ENCODE measurements at places on chromosomes 7 and 10.

GRCh38 chr10:59705931-59706330, 3.7 kb downstream of the SLC16A9 start:
- no peak for DNase-seq

- DNase-seq: no peak
Observed at GRCh38 chr10:100448951-100449350, 13.9 kb upstream of the WNT8B start.

- no peak for DNase-seq
Observed at GRCh38 chr10:69042417-69042816, 45.5 kb upstream of the SRGN start.

DNA sequence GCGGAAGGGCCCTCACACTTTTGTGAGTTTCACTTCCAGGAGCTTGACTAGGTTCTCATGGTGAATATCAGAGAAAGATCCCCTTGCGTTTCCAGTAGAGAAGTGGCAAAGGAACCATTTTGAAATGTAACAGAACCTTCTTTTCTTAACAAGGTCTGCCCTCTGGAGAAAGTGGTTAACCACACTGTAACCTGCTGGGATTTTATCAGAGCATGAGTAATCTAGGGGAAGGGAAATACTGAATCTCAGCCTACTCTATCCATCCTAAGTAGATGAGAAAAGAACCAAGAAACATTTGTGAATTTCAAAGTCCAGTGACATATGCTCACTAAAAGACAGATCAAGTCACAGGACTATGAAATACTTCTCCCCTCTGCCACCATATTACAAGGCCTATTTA, 235.5 kb downstream of the ZEB1 start:
- no peak for DNase-seq

DNA sequence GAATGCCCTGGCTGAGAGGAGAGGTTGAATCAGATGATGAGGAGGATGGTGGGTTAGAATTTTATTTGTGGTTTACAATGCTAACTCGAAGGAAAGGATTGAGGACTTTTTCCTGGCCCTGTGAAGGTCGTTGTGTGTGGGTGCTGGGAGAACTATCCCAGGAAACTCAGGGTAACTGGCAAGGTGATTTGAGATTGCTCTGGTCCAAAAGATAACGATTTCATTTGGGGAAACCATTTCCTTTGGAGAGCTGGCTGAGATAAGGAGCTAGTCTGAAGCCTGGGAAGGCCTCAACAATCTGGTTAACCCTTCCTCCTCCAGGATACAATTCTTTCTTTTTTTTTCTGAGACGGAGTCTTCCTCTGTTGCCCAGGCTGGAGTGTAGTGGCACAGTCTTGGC, 33.0 kb downstream of the HK1 start:
- no peak for DNase-seq

DNA sequence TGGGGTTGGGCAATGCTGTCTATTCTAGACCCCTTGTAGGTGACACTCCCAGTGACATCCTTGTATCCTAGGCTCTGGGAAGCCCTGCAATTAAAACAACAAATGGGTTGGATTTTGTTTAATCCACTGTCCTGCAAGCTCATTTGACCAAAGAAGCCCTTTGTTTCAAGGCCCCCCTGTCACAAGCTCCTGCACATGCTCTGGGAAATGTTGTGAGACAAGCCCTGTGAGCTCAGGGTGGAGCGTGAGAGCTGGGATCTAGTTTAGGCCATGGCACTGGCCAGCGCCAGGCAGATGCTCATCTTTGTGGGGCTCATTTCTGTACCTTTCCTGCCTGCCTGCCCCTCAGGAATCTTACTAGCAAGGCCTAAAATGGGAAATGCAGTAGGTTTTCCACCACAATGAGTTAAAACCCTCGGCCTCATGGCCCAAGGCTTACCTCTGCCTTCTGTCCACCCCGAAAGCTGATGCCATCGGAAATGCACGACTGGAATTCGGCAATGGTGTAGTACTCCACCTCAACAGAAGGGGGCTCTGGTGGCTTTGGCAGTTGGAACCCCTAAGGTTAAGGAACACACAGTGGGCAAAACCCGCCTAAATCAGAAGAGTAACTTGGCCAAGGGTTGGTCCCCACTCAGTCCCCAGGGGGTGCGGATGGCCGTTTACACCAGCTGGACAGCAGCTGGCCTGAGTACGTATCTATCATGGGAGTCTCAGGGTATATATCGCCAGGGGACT, 112.0 kb downstream of the NEURL1 start:
- DNase-seq: no peak

GRCh38 chr10:99859585-99859984, 77.1 kb downstream of the ABCC2 start:
- no peak for DNase-seq

DNA sequence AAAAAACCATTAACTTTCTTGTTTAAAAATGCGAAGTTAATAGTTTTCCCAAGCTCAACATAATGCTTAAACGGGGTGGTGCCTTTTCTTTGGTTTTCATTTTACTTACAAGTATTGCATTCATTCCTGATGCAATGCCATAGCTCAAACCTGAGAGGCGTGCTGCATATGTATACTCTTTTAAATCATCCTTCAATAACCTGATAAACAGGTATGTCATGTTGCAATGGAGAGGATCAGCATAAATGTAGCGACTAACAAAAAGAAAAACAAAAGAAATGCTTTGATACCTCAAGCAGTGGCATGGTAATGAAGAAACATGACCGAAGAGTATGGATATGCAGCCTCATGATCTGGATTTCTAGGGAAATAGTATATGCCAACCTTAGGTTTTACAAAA, 95.4 kb downstream of the IDE start:
- no peak for DNase-seq

DNA sequence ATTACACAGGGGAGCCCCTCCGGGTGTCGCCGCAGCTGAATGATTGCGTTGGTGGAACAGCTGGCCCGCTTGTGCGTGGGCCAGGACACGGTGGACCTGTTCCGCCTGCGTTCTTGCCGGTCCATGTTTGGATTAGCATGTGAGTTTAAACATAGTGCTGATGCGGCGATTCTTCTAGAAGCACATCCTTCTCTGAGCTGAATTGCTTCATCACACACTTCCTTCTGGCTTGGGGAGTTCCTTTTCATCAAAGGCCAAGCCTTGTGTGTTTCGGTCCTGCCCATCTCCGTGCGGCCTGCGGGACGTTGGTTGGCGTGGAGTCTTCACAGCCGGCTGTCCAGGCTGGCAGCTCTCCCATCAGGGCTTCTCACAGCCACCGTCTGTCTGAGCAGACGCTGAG, 45.5 kb upstream of the SLC29A4 start:
- no peak for DNase-seq

- DNase-seq: no peak
Observed at GRCh38 chr10:49633327-49634068, 19.7 kb downstream of the CHAT start.

DNA sequence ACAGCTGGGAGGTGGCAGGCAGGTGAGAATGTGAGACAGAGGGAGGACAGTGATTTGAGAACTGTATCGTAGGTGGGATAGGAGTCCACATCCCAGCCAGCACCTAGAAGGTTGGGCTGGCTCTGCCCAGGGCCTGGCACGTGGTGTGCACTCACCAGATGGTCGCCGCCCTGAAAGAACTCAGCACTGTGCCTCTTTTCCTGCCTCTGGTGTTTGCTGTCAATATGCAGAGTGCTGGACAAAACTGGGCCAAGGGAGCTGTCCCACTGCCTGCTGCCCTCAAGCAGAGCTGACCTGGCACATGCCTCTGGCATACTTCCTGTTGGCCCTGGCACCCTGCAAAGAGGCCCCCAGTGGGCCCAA, 36.8 kb downstream of the CHST3 start:
- DNase-seq: no peak

GRCh38 chr10:89053555-89053954, 63.0 kb downstream of the FAS start:
- no peak for DNase-seq

GRCh38 chr10:118042336-118042735, 4.4 kb downstream of the RAB11FIP2 start:
- DNase-seq: no peak

DNA sequence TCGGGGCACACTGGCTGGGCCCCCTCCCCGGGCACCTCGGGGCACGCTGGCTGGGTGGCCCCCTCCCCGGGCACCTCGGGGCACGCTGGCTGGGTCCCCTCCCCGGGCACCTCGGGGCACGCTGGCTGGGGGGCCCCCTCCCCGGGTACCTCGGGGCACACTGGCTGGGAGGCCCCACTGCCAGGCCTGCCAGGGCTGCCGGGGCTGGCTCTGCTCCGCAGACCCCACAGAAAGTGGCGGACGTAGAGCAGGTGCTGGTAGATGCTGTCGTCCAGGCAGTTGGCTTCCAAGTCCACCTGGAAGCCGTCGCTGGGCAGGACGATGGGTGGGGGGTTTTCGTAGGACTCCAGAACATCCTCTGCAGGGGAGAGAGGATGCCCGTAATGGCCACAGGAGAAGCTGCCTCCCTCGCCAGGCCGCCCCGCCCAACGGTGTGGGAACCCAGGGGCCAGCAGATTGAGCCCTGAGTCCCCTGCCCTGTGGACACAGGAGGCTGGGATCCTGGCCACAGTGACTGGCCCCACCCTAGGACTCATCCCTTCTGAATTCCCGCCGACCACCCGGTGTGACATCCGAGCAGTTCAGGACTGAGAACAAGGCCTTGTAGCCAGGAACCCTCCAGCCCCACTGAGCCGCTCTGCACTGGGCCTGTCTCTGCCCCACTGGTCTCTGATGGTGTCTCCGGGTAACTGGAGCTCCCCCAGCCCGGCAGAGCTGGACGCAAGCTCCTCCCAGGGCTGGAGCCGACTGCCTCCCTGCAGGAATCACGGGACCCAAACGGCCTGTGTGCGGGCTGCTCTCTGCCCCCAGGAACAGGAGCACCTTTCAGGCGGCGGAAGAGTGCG, 28.2 kb downstream of the AP5Z1 start:
- no peak for DNase-seq

DNA sequence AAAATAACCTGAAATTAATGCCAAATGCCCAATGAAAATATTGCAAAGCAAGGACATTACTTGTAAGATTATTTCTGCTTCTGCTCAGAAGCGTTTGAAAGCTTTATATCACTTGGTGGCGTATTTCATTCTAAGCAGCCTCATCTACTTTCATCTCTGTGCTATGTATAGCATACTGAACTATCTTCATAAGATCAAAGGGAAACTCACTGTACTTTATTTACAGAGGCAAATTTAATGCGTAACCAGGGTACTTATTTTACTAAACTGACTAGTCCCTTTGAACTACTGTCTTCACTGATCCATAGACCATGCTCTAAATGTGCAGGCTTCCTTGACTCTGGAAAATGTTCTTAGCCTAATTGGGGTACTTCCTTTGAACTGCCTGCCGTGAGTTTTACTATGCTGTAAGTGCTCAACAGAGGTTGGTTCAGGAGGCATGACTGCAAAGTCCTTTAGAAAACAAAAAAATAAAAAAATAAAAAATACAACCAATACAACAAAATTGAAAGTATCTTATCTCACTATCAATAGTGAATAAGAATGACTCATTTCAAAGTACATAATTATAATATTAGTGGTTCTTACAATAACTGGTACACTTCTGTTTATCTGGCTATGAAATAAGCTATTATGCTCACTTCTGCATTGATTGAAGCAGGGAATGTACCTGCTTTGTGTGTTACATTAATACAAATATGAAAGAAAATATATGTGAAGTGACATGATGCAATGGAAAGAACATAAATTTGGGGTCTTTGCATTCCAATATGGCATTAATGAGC, 41.0 kb upstream of the TSPAN12 start:
- DNase-seq: no peak

- no peak for DNase-seq
Observed at GRCh38 chr10:96407560-96408069, 48.8 kb upstream of the OPALIN start.

DNA sequence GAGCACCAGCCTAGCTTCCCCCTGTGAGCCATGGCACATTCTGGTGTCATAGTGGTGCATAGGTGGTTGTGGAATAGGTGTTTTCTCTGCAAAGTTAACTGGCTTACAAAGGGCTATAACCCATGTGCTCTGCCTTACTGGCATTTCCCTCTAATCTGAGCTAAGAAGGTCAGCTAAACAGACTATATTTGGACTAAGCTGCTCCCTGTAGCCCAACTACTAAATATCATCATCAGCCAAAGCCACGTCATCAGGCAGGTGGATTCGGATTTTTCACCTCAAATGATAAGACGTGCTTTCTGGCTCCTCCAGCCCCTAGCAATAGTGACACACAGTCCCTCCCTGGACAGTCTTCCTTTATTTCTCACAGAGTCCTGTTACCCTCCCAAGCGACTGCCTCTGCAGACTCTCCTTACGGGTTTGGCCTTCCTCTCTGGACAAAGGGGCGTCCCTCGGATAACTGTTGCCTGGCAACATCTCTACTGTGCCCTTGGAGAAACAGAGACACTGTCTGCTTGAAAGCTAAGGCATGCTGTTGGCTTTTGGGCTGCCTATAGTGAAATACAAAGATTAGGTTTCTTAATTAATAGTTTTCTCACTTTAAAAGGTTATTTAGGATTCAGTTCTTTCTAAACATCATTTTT, 9.1 kb downstream of the SLC13A4 start:
- DNase-seq: no peak

GRCh38 chr7:94908323-94909178, 1.2 kb downstream of the PPP1R9A start:
- DNase-seq: no peak

- DNase-seq: no peak
Observed at GRCh38 chr10:96556003-96556402, 30.8 kb downstream of the TM9SF3 start.

DNA sequence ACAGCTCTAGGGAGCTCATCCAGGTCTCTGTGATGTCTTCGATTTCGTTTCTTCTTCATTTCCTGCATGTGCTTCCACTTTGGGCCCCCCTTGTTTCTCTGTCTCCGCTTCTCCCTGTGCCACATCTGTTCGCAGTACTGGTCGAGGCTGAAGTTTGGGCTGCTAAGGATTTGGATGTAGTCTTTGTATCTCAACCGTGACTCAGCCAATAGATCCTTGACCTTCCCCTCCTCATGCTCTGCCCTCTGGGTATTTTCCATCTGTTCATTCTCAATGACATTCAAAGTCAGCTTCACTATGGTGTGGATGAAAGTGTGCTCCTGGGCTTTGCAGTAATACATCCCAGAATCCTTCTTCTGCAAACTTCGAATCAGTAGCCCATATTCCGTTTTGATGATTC, 187.4 kb downstream of the SEMA3D start:
- DNase-seq: no peak

DNA sequence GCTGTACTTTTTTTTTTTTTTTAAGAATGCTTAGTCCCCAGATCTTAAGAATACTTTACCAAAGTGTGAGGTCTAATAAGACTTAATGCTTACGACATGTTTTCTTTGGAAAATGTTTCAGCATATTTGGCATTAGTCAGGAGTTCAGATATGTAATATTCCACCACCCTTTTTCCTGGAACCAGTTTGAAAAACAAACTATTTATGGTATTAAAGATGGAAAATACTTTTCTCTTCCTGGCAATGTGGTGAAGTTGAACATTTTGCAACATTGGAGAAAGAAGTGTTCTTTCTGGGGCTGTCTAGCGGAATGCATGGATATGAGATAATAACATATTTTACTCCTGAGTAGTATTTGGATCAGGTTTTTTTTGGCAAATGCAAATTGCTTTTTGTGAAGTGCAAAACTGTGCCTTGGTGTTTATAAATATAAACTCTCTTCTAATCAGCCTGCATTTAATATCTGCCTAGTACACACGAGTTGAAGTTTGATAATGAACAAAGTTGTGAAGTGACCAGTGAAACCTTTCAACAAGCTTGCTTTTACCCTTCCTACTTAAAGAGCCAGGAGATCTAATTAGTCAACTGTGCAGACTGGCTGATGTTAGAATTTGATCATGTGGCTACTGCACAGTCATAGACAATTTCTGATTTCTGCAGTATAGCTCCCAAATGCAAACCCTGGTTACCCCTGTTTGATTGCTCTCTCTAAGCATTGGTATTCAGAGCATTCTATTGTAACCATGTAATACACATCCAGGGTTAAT, 20.9 kb downstream of the MAP3K8 start:
- no peak for DNase-seq

Measured in stimulated activated CD4-positive, alpha-beta T cell treated with anti-CD3 and anti-CD28 coated beads, TNF-alpha, amount 100 ng/mL, for 1 hour (primary cell).